Right renal cortex interstitium (tissue), 3 donors: ENCODE measurements at places on chromosomes 1 and 21. TPM values are rescaled to one million over a fixed set of nuclear protein-coding genes. Genes with fewer than 3 reads are reported as not detected.

DNA sequence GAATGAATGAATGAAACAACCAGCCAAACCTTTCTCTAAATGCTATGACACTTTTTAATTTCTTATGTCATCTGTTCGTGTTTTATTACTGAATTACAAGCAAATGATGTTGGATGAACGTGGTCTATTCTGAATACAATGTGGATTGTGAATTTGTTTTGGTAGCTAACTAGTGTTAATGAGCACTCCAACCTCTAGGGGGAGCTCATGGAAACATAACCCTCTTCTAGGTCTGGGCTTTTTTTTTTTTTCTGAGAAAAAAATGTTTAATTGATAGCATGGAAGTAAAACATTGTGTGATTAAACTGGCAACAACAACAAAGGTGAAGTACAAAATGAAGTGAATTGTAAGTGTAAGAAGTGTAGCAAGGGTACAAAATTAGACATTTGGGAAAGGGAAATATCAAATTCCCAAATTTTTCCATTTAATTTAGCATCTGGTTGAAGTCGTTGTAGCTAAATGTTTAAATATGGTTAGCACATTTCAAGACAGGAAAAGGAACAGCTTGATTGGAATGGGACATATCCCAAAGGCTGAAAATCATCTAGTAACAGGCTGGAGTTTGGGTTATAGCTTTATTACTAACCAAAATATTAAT, 42.6 kb upstream of the PTGS2 start:
- no peak for DNase-seq

- no peak for DNase-seq
Observed at GRCh38 chr1:209590405-209590804, 6.9 kb downstream of the CAMK1G start.

DNA sequence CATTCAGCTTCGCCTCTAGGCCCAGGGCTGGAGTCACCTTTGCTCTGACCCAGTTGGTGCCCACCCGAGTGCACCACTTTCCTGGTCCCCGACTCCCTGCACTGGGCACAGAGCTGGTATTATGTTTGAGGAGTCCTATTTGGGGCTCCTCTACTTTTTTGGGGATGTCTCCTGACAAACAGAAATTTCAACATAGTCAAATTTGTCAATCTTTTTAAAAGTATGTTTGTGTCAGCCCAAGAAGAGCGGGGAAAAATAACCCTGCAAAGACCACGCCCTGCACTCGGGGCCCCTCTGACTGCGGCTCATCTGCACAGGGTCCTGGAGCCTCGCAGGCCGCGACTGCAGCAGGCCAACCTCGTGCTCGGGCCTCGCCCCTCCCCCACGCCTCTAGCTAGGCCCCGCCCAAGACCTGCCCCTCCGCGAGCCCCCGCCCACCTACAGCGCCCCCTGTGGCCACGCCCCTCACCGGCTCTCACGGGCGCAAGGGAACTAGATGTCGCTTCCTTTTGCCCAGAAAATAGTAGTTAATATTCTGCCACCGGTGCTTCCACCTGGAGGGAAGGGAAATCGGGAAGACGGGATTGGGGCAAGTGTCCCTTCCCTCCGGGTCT, 11.4 kb downstream of the FAM229A start:
- DNase-seq = no peak

DNA sequence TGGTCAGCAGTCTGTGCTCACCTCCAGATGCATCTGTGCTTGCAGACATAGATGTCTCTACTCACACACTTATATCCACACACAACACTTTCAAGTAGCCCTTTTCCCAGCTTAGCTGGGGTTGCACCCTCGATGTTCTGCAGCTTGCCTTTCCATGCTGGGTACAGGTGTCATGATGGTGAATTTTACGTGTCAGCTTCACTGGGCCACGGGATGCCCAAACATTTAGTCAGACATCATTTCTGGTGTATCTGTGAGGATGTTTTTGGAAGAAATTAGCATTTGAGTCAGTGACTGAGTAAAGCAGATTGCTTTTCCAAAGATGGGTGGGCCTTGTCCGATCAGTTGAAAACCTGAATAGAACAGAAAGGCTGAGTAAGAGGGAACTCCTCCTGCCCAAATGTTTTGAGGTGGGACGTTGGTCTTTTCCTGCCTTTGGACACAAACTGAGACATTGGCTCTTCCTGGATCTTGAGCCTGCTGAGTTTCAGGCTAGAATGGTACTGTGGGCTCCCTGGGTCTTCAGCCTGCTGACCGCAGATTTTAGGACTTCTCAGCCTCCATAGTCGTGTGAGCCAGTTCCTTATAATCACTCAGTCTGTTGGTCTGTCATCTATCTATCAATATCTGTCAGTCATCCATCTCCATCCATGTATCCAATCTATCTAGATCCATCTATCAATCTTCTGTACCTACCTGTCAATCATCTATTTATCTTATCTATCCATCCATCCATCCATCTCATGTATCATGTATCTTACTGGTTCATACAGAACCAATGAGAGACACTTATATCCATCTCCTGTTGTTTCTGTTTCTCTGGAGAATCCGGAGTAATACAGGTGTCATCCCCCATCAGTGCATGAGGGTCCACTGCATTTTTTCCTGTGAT, 12.7 kb upstream of the OBSCN start:
- DNase-seq = no peak

The RGS18 gene
- polyA plus RNA-seq = 2.8 TPM

DNA sequence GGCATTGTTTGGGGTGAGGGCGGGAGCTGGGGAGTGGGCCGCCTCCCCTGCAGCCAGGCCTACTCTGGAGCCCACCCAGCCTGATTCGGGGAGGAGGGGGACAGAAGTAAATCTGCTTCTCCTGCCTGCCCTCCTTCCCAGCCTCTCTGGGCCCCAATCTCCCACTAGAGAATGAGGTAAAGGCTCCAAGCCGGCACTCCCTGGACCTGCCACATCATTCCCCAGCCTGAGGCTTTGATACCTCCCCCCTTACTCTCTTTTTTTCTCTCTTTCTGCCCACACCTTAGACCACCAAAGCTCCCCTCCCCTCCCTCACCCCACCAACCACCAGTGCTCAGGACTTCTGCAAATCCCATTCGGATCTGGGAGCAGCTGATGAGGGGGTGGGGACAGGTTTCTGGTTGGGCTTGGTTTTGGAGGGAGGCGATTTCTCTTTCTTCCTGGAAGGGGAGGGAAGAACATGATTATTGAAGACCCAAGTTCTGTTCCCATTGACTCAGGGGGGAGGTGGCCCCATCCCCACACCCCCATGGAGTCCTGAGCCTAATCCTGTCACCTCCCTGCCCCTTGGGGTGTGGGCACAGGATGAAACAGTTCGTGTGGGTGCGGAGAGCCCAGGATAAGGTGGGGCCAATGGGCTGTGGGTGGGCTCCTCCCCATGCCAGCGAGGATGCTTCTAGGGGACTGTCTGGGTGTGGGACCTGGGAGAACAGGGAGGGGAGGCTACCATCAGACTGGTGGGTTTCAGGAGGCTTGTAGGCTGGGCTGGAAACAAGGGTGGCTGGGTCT, 1.3 kb downstream of the MAP7D1 start:
- no peak for DNase-seq
